ENCODE measurements at places on chromosomes 6 and 20. TPM values are rescaled to one million over a fixed set of nuclear protein-coding genes. Genes with fewer than 3 reads are reported as not detected.

- no peak overlapping the region for H3K4me3 ChIP-seq
- no peaks in the 10 kb centered on the region for H3K27me3 ChIP-seq
- DNase-seq, result no peak
- no peak overlapping the region for H3K27ac ChIP-seq
These were observed 22.8 kb upstream of the SLC23A2 start for GRCh38 chr20:5024103-5024502.

The LST1 gene
- 1.6 TPM for total RNA-seq

The TUBB2B gene
- 2.5 TPM for total RNA-seq

The ISM1 gene
- total RNA-seq, result not detected

The ZKSCAN3 gene
- 6.2 TPM for total RNA-seq

The SLC22A7 gene
- total RNA-seq, result not detected

DNA sequence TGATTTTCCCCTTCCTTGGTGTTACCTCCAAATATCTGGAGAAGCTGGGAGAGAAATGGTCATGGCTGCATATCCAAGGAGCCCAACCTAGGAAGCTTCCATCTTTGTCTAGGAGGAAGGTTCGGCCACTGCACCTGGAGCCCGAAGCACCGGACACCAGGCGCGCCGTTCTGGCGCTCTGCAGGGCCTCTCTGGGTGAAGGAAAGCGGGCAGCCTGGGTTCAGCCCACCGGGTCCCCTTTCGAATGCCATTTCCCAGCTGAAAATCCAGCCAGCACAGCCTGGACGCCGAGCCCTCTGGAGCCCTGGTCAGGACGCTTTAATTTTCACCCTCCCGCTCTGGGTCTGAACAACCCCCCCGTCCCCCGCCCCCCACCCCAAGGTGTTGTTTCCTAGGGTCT is 1.2 kb downstream of the LINC00237 start:
- H3K4me3 ChIP-seq, result no peak overlapping the region
- no peaks in the 10 kb centered on the region for H3K36me3 ChIP-seq
- no peak for DNase-seq
- peaks cover 63% of the 10 kb centered on the region for H3K27me3 ChIP-seq

The CYP24A1 gene
- 4.9 TPM for total RNA-seq

The SAPCD1 gene
- 16.9 TPM for total RNA-seq

- H3K4me1 ChIP-seq, result peaks cover 25% of the 10 kb centered on the region
- no peak overlapping the region for H3K4me3 ChIP-seq
- H3K36me3 ChIP-seq, result no peaks in the 10 kb centered on the region
- no peaks in the 10 kb centered on the region for H3K27me3 ChIP-seq
These were observed 33.9 kb downstream of the RAMACL start for GRCh38 chr6:166552600-166552999.

DNA sequence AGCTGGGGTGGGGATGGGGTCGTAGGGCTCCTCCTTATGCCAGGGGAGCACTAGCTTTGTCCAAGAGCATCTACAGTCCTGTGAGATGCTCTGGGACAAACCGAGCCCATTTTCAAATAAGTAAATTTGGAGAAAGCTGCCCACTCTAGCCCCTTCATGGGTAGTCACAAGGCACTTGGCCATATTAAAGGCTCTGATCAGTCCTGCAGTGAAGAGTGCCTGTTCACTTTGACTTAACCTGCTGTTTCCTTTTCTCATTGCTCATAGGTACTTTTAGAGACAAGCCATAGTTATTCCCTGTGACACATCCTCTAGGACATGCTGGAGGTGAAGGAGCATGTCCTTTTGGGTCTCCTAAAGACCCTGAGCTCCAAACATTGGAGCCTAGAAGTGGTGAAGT is 38.4 kb downstream of the FAM110A start:
- H3K4me1 ChIP-seq, result 0 out of 2 replicates have a peak, but pooled peaks cover 5% of the 10 kb centered on the region
- H3K27me3 ChIP-seq, result no peaks in the 10 kb centered on the region
- no peak overlapping the region for H3K27ac ChIP-seq
- H3K36me3 ChIP-seq, result no peaks in the 10 kb centered on the region
- no peak for DNase-seq
- no peak overlapping the region for H3K4me3 ChIP-seq

The ESR1 gene
- total RNA-seq, result 1.5 TPM

GRCh38 chr20:50058662-50059402 is 54.1 kb downstream of the UBE2V1 start:
- peaks cover 7% of the 10 kb centered on the region for H3K4me1 ChIP-seq
- no peaks in the 10 kb centered on the region for H3K27me3 ChIP-seq
- H3K36me3 ChIP-seq, result no peaks in the 10 kb centered on the region

DNA sequence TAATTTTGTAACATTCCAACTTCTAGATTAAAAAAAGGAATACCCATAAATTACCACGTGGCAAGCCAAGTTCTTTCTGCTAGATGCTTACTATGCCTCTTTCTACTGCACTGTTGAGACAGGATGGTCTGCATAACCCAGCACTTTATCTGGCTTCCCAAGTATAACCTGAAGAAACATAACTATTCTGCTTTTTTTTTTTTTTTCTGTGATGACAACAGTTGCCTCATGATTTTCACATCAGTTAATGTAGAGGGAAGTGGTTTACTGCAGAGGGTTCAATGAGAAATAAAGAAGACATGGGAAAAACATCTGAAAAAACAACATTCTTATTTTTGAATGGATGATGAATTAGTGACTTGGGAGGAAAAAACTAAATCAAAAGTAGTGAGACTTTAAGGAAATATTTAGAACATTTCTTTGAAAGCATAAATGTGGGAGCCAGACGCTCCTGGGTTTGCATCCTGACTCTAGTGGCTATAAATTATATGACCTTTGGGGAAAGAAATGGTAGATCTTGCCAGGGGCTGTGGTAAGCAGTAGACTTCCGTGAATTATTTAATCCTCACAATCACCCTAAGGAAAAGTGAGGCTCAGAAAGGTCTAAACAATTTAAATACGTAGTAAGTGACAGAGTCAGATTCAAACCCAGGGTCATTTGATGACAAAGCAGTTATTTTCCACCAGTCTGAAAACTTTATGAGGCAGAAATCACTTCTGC is 230.7 kb downstream of the PHACTR1 start:
- peaks cover 41% of the 10 kb centered on the region for H3K27me3 ChIP-seq
- no peak for DNase-seq
- H3K4me1 ChIP-seq, result no peaks in the 10 kb centered on the region
- H3K36me3 ChIP-seq, result no peaks in the 10 kb centered on the region
- H3K4me3 ChIP-seq, result no peak overlapping the region

The SNX9 gene
- total RNA-seq, result 22.5 TPM

The RIN2 gene
- total RNA-seq, result 39.0 TPM

All from PC-9 (cell line).